ENCODE measurements at places on chromosomes 7 and 10.

DNA sequence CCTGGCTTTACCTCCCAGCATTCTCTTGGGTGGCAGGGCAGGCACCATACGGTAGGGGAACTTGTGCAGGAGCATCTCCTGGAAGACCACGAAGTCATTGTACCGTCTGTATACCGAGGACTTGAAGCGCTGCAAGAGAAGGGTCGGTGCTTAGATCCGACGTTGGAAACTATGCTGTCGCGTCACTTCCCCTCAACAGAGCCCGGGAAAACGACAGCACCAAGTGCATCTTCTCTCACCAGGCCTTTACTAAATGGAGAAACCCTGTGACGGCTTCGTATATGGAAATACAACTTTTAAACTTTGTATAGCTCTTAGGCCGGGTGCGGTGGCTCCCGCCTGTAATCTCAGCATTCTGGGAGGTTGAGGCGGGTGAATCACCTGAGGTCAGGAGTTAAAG, 33.1 kb downstream of the NUDT1 start:
- DNase-seq = no peak

DNA sequence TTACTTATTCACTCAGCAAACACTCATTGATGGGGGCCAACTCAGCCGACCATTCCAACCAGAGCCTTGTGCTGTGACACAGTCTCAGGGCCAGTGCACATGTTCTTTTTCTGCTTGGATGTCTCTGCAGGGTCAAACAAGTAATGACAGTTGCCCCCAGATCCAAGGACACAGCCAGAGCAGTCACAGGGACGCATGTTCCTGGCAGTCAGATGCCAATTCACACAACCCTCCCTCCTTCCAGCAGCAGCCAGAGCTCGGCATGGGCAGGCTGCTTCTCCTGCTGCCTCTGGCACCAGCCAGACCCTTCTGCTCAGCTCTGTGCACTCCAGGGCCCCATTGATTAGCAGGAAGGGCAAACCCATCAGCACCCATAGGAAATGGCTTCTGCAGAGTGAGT, 20.3 kb downstream of the DRGX start:
- no peak for DNase-seq

DNA sequence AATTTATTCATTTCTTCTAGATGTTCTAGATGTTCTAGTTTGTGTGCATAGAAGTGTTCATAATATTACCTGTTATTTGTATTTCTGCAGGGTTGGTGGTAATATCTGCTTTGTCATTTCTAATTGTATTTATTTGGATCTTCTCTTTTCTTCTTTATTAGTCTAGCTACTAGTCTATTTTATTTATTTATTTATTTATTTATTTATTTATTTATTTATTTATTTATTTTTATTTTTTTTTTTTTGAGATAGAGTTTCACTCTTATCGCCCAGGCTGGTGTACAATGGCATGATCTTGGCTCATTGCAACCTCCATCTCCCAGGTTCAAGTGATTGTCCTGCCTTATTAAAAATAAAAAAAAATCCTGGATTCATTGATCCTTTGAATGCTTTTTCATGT, 114.8 kb upstream of the THSD7A start:
- DNase-seq = no peak

- DNase-seq = no peak
Observed at GRCh38 chr10:60964257-60965235, 20.6 kb upstream of the RHOBTB1 start.

DNA sequence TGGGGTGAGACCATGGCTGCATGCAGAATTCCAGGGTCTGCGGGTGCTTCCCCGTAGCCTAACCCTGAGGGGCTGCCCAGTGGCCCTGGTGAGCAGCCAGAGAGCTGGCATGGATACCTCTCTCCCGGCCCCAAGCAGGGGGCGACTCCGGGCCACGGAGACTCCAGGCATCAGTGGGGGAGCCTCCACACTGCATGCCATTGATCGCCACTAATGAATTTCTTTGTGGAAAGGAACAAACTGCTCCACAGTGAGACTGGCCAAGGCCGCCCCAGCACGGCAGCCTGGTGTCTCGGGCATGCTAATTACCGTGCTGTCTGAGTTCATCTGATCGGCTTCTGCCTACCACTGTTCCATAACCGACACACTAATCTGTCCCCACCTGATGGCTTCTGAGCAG, 184.4 kb downstream of the GRID1 start:
- DNase-seq = no peak

Data from stimulated activated CD4-positive, alpha-beta T cell treated with anti-CD3 and anti-CD28 coated beads, TNF-alpha, amount 100 ng/mL, for 1 hour (primary cell).